ENCODE measurements at places on chromosomes 3 and 15. TPM values are rescaled to one million over a fixed set of nuclear protein-coding genes. Genes with fewer than 3 reads are reported as not detected.

The RNU6-1 gene
- not detected for total RNA-seq

The CA12 gene
- total RNA-seq, result 93.6 TPM

The PXYLP1 gene
- total RNA-seq, result 5.4 TPM

The CYP8B1 gene
- total RNA-seq, result not detected

The ZNF654 gene
- total RNA-seq, result 11.1 TPM

The CYP19A1 gene
- 0.56 TPM for total RNA-seq

The PARP3 gene
- total RNA-seq, result 58.0 TPM

The STX19 gene
- total RNA-seq, result 0.06 TPM

The ZNF80 gene
- total RNA-seq, result not detected

The DNAH12 gene
- total RNA-seq, result under 0.01 TPM

The C3orf85 gene
- total RNA-seq, result not detected

The TMF1 gene
- total RNA-seq, result 47.7 TPM

The EMC7 gene
- total RNA-seq, result 43.9 TPM

The PRR20G gene
- not detected for total RNA-seq

The CD86 gene
- total RNA-seq, result not detected

The ADPRH gene
- total RNA-seq, result 3.6 TPM

The GREM1 gene
- under 0.01 TPM for total RNA-seq

The GAP43 gene
- total RNA-seq, result 9.9 TPM

The SRGAP3 gene
- total RNA-seq, result 5.2 TPM

The MYRIP gene
- 4.2 TPM for total RNA-seq

The EFCAB12 gene
- not detected for total RNA-seq

The SLC22A14 gene
- 0.12 TPM for total RNA-seq

The LRRIQ4 gene
- total RNA-seq, result 0.06 TPM

The SENP7 gene
- total RNA-seq, result 19.6 TPM

The C3orf20 gene
- total RNA-seq, result 0.13 TPM

The LMCD1 gene
- total RNA-seq, result 21.3 TPM

The CACNA1D gene
- 0.44 TPM for total RNA-seq

The BCHE gene
- 0.31 TPM for total RNA-seq

The HRG gene
- total RNA-seq, result not detected

The KIF7 gene
- total RNA-seq, result 16.4 TPM

The ARPIN gene
- total RNA-seq, result 15.5 TPM

The RBP2 gene
- not detected for total RNA-seq

The ITIH1 gene
- total RNA-seq, result 0.56 TPM

The CASR gene
- not detected for total RNA-seq

The EXD1 gene
- not detected for total RNA-seq

The CCDC54 gene
- total RNA-seq, result not detected

The ADAMTS9 gene
- total RNA-seq, result 12.3 TPM

The TCAIM gene
- 23.1 TPM for total RNA-seq

The SLC24A5 gene
- not detected for total RNA-seq

The SNX22 gene
- total RNA-seq, result 0.13 TPM

The SLC51A gene
- not detected for total RNA-seq

The LYZL4 gene
- total RNA-seq, result not detected

The HYAL1 gene
- 1.2 TPM for total RNA-seq

The CHRD gene
- 2.4 TPM for total RNA-seq

The SERPINI2 gene
- total RNA-seq, result not detected

The SNTN gene
- total RNA-seq, result not detected
